KG1 (cell line): ENCODE measurements at places on chromosomes 7 and 10.

DNA sequence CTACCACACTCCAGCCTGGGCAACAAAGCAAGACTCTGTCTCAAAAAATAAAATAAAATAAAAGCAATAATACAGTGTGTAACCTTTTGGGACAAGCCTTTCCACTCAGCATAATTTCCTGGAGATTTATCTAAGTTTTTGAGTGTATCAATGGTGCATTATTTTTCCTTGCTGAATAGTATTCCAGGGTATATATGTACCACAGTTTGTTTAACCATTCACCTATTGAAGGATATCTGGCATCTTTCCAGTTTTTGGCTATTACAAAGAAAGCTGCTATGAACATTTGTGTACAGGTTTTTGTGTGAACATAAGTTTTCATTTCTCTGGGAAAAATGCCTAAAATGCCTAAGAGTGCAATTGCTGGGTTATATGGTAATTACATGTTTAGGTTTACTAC is 59.9 kb downstream of the RBM20 start:
- DNase-seq = no peak

- DNase-seq = no peak
Observed at GRCh38 chr10:77419056-77419455, 218.6 kb downstream of the KCNMA1 start.

DNA sequence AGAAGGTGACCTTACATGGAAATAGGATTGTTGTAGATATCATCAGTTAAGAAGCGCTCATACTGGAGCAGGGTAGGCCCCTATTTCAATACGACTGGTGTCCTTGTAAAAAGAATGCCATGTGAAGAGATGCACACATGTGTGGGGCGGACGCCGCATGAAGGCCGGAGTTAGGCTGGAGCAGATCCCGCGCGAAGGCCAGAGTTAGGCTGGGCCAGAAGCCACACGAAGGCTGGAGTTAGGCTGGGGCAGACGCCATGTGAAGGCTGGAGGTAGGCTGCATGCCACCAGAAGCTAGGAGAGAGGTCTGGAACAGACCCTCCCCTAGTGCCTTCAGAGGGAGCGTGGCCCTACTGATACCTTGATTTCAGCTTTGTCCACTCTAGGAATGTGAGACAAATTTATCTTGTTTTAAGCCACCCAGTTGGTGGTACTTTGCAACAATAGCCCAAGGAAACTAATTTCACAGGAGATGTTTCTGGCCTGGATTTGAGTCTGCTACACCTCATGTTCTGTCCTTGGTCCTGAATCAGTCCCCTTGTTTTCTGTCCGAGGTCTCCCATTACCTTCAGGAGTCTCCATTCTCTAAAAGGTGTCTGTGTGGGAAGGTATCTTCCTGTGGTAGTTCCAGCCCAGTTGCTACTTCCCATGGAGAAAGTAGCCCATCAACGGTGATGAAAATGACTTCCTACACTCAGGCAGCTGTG is 585.8 kb downstream of the LRMDA start:
- no peak for DNase-seq

DNA sequence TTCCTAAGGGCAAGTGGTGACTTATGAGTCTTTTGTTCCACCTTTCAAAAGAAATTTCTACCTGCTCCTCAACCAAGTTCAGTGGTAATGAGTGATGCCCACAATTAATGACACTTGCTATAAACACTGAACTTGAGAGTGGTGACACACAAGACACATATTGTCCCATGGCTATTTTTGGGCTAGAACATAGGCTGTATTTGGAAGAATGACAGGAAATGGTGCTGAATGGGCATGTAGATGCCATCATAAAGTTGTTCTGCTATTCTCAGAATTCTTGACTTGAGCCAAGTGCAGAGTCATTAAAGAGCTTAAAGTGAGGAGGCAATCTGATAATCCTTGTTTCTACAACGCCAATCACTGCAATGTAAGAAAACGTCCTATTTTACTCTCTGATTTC is 313.3 kb downstream of the AGMO start:
- no peak for DNase-seq

DNA sequence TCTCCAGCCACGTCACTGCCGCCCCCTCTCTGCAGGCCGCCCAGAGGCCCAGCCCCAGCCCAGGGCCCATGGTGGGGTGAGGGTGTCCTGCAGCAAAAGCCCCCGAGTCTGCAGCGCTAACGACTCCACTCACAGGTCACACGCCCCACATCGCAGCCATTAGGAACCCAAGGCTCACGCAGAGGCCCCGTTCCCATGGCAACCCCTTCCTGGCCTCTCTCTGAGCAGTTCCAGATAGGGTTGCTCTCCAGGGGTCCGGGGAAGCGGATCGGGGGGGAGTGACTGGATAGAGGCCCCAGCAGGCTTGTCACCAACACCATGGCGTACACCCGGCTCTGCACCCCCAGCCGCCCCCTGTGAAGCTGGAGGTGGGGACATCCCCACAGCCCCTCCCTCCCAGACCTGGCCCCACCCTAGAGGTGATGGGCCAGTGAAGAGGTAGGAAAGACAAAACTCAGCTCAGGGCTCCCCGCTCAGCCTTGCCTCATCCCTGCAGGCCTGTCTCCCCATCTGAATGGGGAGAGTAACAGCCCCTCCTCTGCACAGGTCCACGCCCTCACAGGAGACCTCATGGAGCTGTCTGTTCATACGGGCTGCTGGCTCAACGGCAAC is 41.2 kb downstream of the TNRC18 start:
- no peak for DNase-seq

DNA sequence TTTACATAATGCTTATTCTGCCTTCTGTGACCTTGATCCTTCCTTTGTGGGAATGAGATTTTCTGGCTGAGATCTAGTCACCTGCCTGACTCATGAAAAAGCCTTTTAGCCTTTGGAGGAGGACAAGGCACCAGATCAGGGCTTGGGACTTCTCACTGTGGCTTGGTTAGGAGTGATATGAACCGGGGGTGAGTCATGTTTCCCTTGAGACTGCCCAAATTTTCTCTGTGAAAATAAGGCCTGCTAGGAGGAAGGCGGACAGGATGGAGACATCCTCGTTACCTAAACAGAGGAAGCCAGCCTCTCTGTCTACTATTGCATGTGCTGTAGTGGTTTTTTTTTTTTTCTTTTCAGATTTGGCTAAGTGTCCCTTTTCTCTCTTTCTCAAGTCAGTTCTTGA is 57.8 kb downstream of the EVX1 start:
- DNase-seq = no peak

- DNase-seq = no peak
Observed at GRCh38 chr7:137684776-137685175, 162.0 kb downstream of the DGKI start.

DNA sequence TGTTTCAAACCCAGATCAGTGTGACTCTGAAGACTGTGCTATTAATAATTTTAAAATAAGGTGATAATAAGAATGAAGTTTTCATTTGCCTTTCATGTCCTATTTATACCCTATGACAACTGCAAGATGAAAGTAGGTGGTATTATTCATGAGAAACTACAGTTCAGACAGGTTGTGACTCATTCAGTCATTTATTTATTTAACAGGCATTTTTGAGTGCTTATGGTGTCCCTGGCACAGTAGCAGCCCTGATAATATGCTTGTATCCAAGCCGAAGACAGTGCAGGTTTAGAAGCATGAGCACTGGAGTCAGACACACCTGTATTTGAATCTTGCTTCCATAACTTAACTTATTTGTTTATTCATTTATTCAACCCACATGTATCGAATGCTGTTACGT is 87.1 kb downstream of the FZD1 start:
- DNase-seq = no peak

DNA sequence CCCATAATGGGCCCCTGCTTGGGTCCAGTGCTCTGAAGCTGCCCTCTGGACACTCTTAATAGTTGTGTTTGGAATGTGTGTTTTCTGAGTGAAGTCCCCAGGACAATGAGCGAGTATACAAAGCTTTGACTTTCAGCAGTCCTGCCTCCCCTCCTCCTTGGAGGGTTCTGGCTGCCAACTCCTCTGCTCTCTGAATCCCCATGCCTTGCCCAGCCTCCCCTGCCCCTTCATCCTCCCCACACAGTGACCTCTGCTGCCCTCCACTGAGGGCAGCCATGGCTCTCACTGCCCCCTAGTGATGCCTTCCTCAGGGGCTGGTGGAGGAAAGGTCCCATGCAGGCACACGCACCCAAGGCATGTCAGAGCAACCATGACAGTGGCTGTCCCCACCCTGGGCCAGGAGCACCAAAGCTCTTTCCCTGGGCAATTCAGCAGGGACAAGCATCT is 40.9 kb downstream of the FRMPD2 start:
- DNase-seq = no peak

DNA sequence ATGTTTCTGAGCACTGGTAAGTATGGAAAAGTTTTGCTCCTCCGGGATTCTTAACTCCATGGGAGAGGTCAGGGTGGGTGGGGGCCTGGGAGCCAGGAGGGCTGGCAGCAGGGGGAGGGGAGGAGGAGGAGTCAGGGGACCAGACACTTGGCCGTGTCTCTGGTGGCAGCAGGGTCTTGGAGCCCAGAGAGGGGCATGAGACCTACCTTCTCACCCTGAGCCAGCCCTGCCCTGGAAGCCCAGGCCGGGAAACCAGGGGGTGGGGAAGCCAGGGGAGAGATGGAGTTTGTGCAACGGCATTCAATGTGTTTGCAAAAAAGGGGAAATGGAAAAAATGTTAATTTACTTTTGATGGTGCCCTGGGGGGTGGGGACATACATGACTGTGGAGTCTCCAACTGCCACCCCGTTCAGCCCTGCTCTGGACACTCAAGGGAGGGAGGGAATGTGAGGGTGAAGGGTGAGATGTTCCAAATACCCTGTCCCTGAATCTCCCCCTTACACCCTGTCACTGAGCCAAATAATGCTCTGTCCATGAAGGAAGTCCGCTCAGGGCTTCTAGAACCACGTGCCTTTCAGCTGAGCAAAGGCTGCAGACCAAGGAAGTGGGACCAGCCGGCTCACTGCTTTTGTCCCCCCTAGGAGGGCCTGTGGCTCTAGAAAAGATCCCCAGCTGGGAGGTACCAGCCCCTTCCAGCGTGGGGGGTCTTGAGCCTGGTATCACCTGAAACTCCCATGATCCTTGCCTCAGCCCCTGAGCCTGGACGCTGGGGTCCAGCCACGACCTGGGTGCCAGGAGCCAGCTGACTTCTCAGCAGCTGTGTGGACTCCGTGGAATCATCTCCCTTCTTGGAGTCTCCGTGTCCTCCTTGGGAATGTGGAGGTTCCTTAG is 48.3 kb downstream of the TMEM270 start:
- no peak for DNase-seq

- DNase-seq = no peak
Observed at GRCh38 chr7:140005754-140006503, 56.8 kb downstream of the PARP12 start.

- no peak for DNase-seq
Observed at GRCh38 chr7:104943502-104944343, 70.3 kb upstream of the KMT2E start.

GRCh38 chr7:26789481-26790184 is 74.8 kb downstream of the SKAP2 start:
- no peak for DNase-seq

DNA sequence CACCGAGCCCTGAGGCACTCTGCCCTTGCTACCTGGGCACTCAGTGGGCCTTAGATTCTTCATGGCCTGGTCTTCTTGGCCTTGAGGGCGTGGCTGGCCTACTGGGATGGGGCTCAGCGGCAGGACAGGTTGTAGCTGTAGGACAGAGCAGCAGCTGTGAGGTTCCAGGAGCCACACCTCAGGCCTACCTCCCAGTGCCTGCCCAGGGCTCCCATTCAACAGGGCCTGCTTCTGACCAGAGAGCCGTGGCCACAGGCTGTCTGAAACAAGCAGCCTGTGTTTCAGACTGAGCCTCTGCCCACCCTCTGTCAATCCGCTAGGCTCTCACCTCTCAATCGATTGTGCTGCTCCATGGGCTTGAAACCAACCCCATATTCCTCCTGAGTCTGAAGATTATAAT is 928.0 kb upstream of the ZNF722 start:
- no peak for DNase-seq

DNA sequence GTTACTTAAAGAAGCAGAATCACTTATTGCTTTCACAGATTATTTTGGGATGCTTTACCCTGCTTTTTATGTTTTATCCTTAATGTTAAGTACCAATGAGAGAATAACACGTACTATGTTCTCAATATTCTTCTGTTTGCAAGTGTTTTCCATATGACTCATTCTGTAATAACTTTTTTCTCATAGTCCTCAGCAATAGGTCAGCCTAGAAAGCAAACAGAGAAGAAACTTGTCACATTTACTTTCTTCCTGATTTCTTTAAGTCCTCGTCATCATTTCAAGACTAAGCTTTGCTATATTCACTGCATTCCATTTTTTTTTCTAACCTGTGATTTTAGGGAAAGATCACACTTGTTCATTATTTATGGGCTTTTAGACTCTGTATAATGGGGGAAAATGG is 6.8 kb upstream of the AGR2 start:
- DNase-seq = no peak

DNA sequence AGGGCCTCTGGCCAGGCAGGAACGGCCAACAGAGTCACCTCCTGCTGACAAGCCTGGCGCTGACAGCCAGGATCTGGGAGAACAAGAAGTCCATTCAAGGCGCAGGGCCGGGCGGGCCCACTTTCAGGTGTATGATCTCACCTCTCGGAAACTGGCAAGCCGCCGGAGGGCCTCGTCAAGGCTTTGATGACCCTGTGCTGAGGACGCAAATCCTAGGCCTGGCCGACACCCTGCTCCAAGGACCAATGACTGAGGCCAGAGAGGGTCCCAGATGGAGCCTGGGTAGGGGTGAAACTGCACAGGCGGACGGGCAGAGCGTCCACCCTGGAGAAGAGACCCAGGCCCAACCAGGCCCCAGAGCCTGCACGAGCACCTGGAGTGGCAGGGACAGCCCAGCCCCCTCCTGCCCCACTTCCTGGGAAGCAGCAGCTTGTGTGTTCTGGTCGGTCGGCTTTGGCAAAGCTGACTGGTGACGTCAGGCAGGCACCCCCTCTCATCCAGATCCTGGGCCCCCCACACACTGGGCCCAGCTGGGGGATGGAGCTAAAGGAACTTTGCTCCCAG is 30.6 kb downstream of the MYL10 start:
- no peak for DNase-seq

GRCh38 chr10:31605861-31606525 is 287.0 kb downstream of the ZEB1 start:
- no peak for DNase-seq

DNA sequence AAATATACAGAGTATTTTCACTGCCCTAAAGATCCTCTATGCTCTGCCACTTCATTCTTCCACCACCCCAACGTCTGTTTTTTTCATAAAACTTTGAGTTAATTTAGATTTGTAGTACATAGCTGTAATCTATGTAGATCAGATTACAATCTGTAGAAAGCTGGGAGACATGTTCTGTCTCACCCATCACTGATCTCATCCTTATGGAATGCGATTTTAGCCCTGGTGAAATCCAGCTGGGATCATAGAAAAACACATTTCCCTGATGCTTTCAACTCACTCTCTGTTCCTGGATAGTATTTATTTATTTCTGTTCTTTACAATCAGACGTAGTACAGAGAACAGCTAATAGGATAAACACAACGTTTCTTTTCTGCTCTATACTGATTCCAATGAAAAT is 521.0 kb downstream of the KIF20B start:
- no peak for DNase-seq

DNA sequence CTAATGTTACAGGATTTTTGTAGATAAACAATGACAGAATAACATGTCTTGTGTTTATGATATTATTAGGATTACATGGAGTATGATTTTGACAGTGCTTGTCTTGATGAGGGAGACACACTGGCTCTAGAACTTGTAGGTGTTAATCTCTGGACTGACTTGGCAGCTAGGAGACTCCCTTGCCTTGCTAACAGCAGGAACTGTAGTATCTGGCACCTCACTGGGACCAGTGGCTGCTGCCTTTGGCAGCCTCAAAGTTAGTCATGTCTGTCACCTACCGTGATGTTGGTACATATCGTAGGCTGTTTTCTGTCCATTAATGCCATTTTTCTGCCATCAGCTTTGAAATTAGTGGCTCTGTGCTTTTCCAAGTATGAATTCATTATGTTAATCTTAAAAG is 261.5 kb downstream of the CDK14 start:
- DNase-seq = no peak
